ENCODE measurements at places on chromosomes 4 and X.

- DNase-seq = no peak
Observed at GRCh38 chrX:112025753-112026152, 56.8 kb downstream of the TRPC5 start.

DNA sequence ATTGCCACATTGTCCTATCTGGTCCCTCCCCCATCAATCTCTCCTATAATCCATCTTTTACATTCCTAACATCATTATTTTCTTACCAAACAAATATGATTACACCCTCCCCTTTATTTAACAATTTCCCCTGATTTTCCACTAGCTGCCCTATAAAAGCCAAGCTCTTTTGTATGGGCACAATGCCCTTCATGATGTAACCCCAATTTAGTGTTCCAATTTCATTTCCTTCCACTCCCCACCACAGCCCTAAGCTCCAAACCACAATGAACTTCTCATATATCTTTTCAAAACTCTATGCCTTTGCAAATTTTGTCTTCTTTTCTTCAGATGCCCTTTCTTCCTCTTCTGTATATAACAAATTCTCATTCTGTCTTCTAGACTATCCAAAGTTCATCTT, 39.5 kb upstream of the PTPN13 start:
- no peak for DNase-seq

- DNase-seq = no peak
Observed at GRCh38 chrX:9464435-9465371, at the start of gene TBL1X. Gene TBL1X, plus strand, starts transcription at chrX:9465058. Its CDS starts 188,529 bp downstream, at chrX:9653587.

DNA sequence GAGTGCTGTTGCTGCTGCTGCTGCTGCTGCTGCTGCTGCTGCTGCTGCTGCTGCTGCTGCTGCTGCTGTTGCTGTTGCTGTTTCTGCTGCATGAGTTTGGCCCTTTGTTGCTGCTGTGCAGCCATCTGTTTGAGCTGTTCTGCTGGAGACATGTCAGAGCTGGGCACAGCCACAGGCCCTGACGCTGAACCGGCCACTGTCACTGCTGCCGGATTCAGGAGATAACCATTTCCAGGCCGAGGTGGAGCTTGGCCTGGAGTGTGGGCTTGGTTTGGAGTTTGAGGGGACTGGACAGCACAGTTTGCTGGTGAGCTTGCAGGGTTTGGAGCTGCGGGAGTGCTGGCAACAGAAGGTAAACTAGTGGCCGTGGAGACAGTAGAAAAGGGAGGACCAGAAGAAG, 224.3 kb downstream of the MGST2 start:
- DNase-seq = no peak

- DNase-seq = no peak
Observed at GRCh38 chrX:38271154-38271716, 50.6 kb upstream of the SRPX start.

GRCh38 chr4:52659722-52660261, 691 bp upstream of the USP46 start:
- no peak for DNase-seq

DNA sequence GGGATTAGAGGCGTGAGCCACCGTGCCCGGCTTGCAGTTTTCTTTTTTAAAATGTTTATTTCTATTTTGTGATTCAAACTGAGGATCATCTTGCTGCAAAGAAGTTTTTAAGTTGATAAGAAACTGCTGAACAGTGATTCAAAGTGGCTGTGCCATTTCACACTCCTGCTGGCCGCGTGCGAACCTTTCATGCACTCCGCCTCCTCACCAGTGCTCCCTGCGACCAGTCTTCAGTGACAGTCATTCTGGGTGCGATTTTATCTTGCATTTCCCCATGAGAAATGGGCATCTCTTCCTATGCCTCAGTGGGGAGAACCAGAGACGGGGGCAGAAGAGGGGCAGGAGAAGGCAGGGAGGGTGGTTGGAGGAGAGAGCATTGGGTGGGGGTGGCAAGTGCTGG, 21.4 kb downstream of the TMEM187 start:
- DNase-seq = no peak

DNA sequence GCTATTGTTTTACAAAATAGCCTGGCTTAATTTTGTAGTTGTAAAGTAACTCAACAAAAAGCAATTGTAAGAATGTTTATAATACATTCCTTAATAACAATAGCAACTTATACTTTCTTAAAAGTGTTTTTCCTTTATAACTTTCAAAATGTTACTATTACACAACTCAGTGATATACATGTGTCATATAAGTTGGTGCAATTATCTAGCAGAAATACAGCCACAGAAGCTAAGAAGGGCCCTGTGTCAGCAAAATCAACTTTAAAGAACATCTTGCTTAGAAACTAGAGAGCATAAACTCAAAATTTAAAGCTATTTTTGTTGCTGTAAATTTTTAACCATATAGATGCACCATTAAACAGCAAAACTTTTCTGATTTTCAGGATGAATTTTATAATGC, 41.4 kb upstream of the MAB21L2 start:
- DNase-seq = no peak

DNA sequence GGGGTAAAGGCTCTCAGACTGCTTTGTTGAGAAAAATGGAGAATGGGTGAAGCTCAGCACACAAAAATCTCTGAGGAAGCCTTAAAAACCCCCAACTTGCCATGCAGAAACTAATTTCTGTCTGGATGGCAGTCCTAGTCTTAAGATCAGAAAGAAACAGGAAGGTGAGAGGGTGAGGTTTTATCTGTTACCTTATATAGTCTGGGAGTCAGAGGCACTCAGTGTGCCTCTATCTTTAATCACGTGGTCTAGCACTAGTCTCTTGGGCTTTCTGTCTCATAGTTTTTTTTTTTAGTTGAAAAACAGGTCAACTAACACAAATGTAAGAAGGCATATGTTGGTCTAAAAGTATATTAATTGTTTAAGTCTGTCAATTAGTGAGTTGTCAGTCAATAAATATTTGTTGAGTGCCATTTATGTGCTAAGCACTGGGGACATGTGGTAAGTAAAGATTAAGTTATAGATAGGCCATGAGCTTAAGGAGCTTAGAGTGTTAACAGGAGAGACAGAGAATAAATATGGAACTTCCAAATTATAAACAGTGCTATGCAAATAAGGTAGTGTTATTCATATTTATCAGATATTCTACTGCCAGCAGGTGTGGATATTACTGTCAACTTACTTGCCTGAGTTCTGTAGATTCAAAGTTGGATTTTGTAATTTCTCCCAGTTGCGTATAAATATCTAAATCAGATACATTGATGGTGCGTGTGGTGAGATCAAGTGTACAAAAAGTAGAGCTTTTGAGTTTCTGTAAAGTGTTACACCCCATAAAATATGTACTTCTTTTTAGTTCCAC, 7.0 kb downstream of the CYBB start:
- no peak for DNase-seq

- DNase-seq = no peak
Observed at GRCh38 chr4:81211956-81212355, 3.1 kb downstream of the PRKG2 start.

GRCh38 chr4:148112231-148112982, 329.8 kb downstream of the NR3C2 start:
- DNase-seq = no peak

Data from brain pericyte (primary cell).